ENCODE measurements at places on chromosomes 2 and 18.

DNA sequence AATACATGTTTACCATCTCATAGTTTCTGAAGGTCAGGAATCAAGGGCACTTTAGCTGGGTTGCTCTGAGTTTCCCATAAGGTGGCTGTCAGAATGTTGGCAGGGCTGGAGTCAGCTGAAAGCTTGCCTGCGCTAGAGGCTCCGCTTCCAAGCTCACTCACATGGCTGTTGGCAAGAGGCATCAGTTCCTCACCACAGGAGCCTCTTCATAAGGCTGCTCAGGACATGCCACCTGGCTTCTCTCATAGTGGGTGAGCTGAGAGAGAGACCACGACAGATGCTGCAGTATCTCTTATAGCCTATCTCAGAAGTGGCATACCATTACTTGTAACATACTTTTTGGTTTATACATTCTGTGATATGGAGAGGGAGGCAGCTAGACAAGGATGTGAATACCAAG is 7.2 kb downstream of the HADHB start:
- no peak for DNase-seq

- DNase-seq, result no peak
These were observed 25.7 kb downstream of the PXDN start for GRCh38 chr2:1718339-1719220.

GRCh38 chr2:101830555-101830954 is 133.0 kb downstream of the MAP4K4 start:
- DNase-seq, result no peak

DNA sequence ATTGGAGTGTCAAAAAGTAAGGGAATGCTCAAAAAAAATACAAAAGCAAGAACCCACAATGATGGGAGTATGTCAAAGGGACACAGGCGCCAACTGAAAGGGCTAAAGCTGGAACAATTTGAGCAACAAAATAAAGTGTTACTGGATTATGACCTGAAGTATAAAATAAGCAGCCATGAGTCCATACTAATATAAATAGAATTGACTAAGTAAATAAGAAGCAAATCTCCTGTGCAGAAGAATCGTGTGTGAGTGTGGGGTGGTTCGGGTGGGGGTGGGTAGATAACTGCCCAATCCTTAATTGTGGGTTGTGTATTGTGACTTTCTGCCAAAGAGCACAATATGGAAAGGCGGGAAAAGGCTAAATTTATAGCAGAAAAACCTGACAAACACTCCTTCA is 23.5 kb downstream of the IRS1 start:
- no peak for DNase-seq

DNA sequence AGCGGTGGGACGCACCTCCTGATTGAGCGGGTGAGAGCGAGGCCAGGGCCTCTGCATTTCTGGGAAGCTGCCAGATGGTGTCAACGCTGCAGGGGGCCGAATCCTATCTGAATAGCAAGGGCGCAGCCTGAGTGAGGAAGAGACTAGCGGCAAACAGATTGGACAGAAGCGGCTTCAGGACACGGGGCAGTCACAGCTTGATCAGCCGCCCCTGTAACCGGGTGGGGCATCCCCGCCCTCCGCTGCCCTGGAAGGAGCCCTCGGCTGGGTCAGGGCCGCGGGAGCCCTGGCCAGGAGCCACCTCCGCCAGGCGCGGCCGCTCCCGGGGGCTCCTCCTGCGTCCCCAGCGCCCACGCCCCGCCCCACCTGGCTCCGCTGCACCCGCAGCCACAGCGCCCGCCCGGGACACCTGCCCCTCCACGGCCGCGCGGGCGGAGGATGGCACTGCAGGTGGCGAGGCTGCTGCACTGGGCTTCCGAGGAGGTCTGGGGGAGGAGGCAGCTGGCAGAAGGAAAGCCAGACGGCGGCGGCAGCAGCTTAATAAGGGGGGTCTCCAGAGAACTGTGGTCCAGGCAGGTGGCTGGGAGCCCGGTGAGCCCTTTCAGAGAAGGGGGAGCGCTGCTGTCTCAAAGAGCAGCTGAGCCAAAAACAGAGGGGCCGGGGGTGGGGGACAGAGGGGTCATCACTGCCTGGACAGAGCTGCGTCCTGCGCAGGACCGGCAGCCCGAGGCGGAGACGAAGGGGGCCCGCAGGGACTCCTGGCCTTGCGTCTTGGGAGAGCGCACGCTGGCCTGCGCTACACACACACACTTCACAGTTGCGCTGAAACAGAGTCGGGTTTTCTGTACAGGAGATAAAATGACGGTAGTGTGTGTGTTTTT is 18.8 kb upstream of the SOX11 start:
- no peak for DNase-seq

- DNase-seq, result no peak
These were observed 38.8 kb upstream of the DNER start for GRCh38 chr2:229752970-229753729.

Data from Panc1 (cell line).